ENCODE measurements at places on chromosomes 5 and 9. TPM values are rescaled to one million over a fixed set of nuclear protein-coding genes. Genes with fewer than 3 reads are reported as not detected.

Gene RELL2
- 7.3 TPM for total RNA-seq

Gene MLANA
- 969 TPM for total RNA-seq

Gene UBTD2
- total RNA-seq = 29.0 TPM

Gene CA9
- not detected for total RNA-seq

Gene C5orf58
- total RNA-seq = not detected

Gene SLC4A9
- total RNA-seq = not detected

Gene LYSMD3
- total RNA-seq = 11.7 TPM

Gene SPATA31D4
- not detected for total RNA-seq

Gene ENG
- 10.9 TPM for total RNA-seq

Gene PTGS1
- total RNA-seq = 0.31 TPM

Gene OR1Q1
- total RNA-seq = not detected

Gene ZNF454
- total RNA-seq = 1.1 TPM

Gene CATSPER3
- total RNA-seq = not detected

Gene SPAG8
- 0.67 TPM for total RNA-seq

Gene TIFAB
- total RNA-seq = not detected

Gene SLC34A1
- total RNA-seq = not detected

Gene LIX1
- under 0.01 TPM for total RNA-seq

Gene RCL1
- 12.0 TPM for total RNA-seq

Gene PCDHGA11
- total RNA-seq = 4.8 TPM

Gene PCDHB4
- total RNA-seq = not detected

Gene CAMK2A
- total RNA-seq = 0.33 TPM

Gene NPDC1
- 5.7 TPM for total RNA-seq

Gene RAB3C
- not detected for total RNA-seq

Gene EMB
- 5.1 TPM for total RNA-seq

Gene DHFR
- 32.3 TPM for total RNA-seq

Gene WWC1
- total RNA-seq = 0.31 TPM

Gene SLC1A3
- total RNA-seq = 10.0 TPM

Gene SRP19
- 40.6 TPM for total RNA-seq

Gene FAM174A
- total RNA-seq = 28.6 TPM

Gene CCL19
- not detected for total RNA-seq

Gene IFNA21
- not detected for total RNA-seq

Gene MOCS2
- 39.6 TPM for total RNA-seq

Gene CDH9
- not detected for total RNA-seq

Gene LURAP1L
- total RNA-seq = 1.5 TPM

Gene CER1
- total RNA-seq = not detected

Gene CCDC183
- total RNA-seq = 0.69 TPM

Gene GPR150
- total RNA-seq = 0.93 TPM

Gene PCDHGB7
- total RNA-seq = 3.7 TPM

Gene SPATA31E1
- not detected for total RNA-seq

Gene DIPK1B
- total RNA-seq = 21.4 TPM

Gene ANXA1
- total RNA-seq = 429 TPM

Gene OR4F3
- total RNA-seq = not detected

All from melanocyte of skin (primary cell).